Aortic smooth muscle cell (primary cell): ENCODE measurements at places on chromosomes 11 and 22. TPM values are rescaled to one million over a fixed set of nuclear protein-coding genes. Genes with fewer than 3 reads are reported as not detected.

ARHGAP8 gene
- not detected in 2 replicates for total RNA-seq

KREMEN1 gene
- total RNA-seq, result 1.1 and 1.3 TPM in 2 replicates

TYR gene
- total RNA-seq, result not detected in 2 replicates

TECTA gene
- 0.40 and 0.44 TPM in 2 replicates for total RNA-seq

NRIP3 gene
- total RNA-seq, result 15.2 and 18.0 TPM in 2 replicates

HEPACAM gene
- not detected in 2 replicates for total RNA-seq

MUC15 gene
- not detected in 2 replicates for total RNA-seq

PATE2 gene
- total RNA-seq, result 0.13 and 0.44 TPM in 2 replicates

KCNQ1 gene
- not detected in 2 replicates for total RNA-seq

TBC1D22A gene
- 11.6 and 12.6 TPM in 2 replicates for total RNA-seq

RGL4 gene
- total RNA-seq, result not detected in 2 replicates

DGAT2 gene
- total RNA-seq, result 0.25 and 0.53 TPM in 2 replicates

OR5J2 gene
- not detected in 2 replicates for total RNA-seq

ZNF70 gene
- total RNA-seq, result 3.3 and 4.5 TPM in 2 replicates

CCDC81 gene
- 0.26 and 0.87 TPM in 2 replicates for total RNA-seq

ASRGL1 gene
- 1.3 and 1.5 TPM in 2 replicates for total RNA-seq

FADS3 gene
- 93.7 and 131 TPM in 2 replicates for total RNA-seq

PHF21B gene
- total RNA-seq, result not detected in 2 replicates

SERPINH1 gene
- total RNA-seq, result 431 and 568 TPM in 2 replicates

NOX4 gene
- total RNA-seq, result 0.56 and 0.79 TPM in 2 replicates

ARL2 gene
- 95.3 and 110 TPM in 2 replicates for total RNA-seq

SNAP29 gene
- 9.1 and 9.5 TPM in 2 replicates for total RNA-seq

KCNK4 gene
- total RNA-seq, result not detected in 2 replicates

ZNF143 gene
- total RNA-seq, result 26.2 and 28.0 TPM in 2 replicates

SYT7 gene
- total RNA-seq, result 8.9 and 21.5 TPM in 2 replicates

PDE2A gene
- total RNA-seq, result 1.2 and 2.9 TPM in 2 replicates

SCGB2A2 gene
- total RNA-seq, result not detected in 2 replicates

MMP27 gene
- total RNA-seq, result not detected in 2 replicates

NLRP10 gene
- 0.75 and 1.7 TPM in 2 replicates for total RNA-seq

DEUP1 gene
- not detected in 2 replicates for total RNA-seq

SLC25A45 gene
- total RNA-seq, result 2.1 and 2.2 TPM in 2 replicates

EXPH5 gene
- 0.19 and 0.53 TPM in 2 replicates for total RNA-seq

C11orf16 gene
- not detected in 2 replicates for total RNA-seq

MUC5AC gene
- total RNA-seq, result under 0.01 TPM in 1 of 2 replicates, not detected in the other

MRPL49 gene
- 28.3 and 34.2 TPM in 2 replicates for total RNA-seq

TRMU gene
- total RNA-seq, result 28.4 and 33.7 TPM in 2 replicates

RBFOX2 gene
- total RNA-seq, result 153 and 169 TPM in 2 replicates

PTPN5 gene
- total RNA-seq, result not detected in 2 replicates

ATG2A gene
- 7.8 and 8.1 TPM in 2 replicates for total RNA-seq
